CD8-positive, alpha-beta memory T cell (primary cell): ENCODE measurements at places on chromosomes 13 and 19.

DNA sequence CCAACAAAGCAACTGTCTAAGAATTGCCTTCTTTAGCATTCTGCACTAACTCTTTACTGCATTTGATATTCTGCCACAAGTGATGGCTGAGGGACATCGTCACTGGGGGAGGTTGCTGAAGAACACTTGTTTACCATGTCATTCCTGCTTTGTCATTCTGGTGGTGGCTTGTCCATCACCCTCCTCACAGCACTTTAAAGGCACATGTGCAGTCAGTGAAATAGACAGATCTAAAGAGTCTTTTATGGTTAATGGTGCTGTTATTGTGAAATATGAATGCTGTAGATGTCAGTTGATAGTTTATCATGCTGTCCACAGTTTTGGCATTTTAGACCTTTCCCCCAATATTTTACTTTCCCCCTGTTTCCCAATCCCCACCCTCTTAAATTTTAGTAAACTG, 120.9 kb upstream of the TSC22D1 start:
- no peak for DNase-seq

DNA sequence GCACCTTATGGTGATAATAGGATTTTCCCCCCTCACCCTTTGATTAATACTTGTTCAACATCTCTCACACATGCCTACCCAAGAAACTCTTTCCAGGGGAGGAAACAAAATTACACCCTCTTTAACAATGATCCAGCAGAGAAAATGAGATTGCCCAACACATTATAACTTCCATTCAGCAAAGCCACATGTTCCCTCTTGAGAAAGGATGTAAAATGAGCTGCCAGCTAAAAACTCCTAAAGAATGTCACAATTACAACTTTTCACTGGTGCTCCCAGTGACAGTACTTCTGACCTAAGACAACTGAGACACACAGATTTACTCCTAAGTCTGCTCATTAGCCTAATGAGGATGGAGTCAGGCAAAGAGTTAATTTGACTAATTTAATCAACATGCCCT, 621.4 kb downstream of the DIAPH3 start:
- no peak for DNase-seq

DNA sequence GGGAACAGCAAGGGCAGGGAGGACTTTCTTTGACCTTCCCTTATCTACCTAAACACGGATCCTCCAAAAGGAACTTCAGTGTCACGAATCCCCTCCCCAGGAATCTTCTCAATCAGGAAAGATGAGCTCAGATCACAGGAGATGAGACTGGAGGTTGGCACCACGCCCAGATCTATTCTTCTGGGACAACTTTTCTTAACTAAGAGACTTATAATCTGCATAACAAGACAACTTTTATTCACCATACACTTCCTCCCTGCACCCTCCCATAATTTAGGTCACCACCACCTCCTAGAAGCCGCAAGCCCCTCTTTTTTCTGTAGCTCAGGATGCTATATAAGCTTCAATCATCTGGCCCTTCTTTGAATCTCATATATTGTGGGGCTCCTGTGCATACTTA, 19.2 kb upstream of the AKT2 start:
- no peak for DNase-seq

DNA sequence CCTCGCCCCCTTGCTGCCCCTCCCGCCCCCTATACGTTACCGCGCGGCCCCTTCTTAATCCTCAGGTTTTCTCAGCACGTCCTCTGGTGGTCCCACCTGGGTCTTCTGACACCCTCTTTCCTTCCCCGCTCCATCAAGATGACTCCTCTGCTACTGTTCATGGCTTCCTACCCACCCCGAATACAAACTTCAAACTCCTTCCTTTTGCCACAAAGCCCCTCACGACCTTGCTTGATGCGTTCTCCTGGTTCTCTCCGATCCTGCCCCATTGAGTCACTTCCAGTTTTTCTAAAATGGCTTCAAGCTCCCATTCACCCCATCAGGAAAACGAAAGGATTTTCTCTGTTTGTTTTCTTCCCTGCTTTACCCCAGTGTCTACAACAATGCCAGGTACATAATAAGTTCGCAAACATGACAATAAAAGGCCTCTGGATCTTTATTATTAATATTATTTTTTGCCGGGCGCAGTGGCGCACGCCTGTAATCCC, 734 bp upstream of the SERTAD3 start:
- no peak for DNase-seq

GRCh38 chr13:47886314-47886713, 114.8 kb downstream of the SUCLA2 start:
- DNase-seq = no peak
